Fibroblast of pulmonary artery (primary cell): ENCODE measurements at places on chromosomes 13 and 19.
A peak's percentile ranks its signal among the peaks of the same experiment; 100 is the strongest.

- DNase-seq, result no peak
Measured at GRCh38 chr13:81658598-81659370, 1317.9 kb upstream of the SPRY2 start.

DNA sequence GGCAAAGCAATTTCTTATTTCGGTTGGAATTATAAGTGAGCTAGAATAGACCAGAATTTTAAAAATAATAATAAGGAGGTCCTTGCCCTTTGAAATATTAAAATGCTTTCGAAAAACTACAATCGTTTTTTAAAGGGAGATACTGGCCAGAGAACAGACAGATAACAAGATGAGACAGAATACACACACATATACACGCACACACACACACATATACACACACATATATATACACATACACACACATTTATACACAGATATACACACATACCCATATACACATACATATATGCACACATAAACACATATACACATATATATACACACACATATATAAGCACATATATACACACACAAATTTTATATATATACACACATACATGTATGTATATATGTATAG lies 175.3 kb upstream of the MIR17HG start:
- DNase-seq, result no peak

DNA sequence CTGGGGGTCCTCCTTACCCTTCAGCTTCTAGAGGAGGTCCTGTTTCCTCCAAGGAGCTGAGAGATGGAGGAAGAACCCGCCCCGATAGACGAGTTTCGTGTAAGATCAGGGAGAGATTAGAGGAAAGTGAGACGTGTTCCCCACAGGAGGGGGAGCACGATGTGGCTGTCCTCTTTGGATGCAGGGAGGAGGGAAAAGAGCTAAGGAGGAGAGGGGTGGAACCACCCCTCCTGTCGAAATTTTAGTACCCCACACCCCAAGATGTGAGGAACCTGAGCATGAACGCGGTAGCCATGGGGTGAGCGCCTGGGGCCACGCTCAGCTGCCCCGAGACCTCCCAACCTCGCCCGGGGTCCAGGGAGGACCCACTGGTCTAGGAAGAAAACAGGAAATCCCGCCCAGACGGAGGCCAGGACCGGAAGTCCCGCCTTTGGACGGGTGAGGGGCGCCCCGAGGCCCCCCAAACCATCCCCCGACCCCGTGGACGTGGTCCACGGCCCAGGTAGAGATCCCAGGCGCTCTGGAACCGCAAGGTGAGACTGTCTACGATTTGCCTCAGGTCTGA lies 1.2 kb downstream of the AKT1S1 start:
- DNase-seq, result no peak

DNA sequence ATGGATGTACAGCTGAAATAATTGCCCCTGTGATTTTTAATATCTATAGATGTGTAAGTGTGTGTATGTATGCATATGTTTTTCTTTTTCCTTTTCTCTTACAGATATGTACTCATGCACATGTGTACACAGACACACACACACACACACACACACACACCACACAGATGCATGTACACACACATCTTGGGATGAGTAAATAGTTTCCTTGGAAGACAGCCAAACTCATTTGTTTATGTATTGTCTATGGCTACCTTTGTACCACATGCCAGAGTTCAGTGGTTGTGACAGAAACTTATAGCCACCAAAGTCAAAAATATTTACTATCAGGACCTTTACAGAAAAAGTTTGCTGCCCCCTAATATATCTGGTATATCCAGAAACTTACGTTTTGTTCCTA lies 192.6 kb downstream of the MAB21L1 start:
- peak; percentile 29 for DNase-seq

- peak; percentile 36 for DNase-seq
Measured at GRCh38 chr13:111043575-111043982, 71.5 kb upstream of the ARHGEF7 start.

DNA sequence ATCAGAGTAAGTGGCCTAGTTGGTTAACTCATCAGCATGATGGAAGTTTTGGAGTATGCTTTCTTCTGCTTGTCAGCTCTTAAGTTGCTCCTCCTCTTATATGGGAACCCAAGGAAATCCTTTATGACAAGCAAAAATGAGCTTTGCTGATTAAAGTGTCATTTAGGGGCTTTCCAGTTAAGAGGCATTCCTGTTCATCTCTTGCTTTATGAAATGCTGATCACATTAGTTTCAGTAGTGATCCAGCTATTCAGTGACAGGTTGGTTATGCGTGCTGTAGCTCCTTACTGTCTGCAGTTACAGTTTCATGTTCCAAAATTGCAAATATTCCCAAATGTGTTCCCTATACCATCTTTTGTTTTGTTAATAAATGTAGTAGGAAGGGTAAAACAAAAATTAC lies 146.6 kb downstream of the CDK8 start:
- DNase-seq, result no peak

DNA sequence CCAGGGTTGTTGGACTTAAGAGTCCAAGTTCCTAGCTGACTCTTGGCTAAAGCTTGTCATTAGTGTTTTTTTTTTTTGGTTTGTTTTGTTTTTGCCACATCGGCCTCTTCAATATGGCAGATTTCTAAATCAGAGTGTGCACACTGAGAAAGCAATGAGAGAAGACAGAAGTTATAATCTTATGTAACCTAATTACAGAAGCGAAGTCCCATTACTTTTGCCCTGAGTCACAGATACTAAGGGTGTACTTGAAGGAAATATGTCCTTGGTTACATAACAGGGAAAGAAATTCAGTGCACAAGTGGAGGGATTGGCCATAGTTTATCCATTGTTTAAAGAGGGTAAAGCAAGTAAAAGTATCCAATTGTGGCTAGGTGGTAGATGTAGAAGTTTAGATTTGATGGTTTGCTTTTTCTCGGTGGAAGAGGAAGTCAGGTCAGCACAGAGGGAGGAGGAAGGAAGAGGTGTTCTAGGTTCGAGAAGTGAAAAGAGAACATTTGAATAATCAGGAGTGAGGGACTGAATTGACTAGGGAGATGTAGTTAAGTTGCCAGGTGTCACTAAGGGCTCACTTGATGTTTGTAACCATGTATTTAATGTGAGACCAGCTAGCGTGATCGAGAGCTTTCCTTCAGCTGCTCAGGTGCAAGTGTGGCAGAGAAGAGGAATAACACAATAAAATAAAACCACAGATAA lies 12.2 kb downstream of the GTF2F2 start:
- DNase-seq, result no peak

DNA sequence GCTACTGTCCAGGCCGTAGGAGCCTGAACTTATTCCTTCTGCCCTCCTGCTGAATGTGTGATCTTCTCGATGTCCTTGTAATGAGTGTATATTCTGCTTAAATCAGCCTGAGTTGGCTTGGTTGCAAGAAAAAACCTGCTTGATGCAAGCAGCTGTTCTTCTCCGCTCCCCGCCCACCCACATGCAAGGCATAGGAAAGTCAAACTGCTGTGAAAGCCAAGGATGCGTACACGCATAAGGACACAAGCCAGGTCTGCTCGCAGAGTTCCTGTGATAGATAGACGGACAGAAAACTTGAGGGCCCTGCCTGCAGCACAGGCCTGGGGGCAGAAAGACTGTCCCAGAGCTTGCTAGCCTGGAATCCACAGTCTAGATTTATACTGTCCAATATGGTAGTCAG lies 101.1 kb downstream of the DNAJC15 start:
- DNase-seq, result no peak

DNA sequence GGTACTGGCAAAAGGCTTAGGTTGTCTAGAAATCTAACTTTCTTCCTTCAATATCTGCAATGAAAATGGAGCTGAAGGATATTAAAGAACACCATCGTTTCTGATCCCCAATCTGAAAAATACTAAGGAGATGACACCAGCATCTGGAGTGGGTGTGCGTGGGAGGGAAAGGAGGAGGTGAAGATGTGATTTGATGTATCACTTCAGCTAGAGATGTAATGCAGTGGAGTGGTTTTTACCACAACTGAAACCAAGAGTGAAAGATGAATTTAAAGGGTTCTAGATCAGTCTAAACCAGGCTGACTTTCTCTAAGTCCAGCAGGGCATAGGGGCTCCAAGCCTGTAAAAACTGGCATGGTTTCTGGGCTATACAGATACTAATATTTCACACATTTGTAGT lies 148.4 kb downstream of the AKAP11 start:
- no peak for DNase-seq

GRCh38 chr13:110407021-110407420 lies 99.9 kb downstream of the COL4A2 start:
- DNase-seq, result no peak

- no peak for DNase-seq
Measured at GRCh38 chr13:40923867-40924266, 95.2 kb downstream of the ELF1 start.

GRCh38 chr13:22196777-22197176 lies 525.9 kb downstream of the FGF9 start:
- no peak for DNase-seq

GRCh38 chr19:708154-709143 lies at the start of gene PALM:
Gene PALM (plus strand): TSS chr19:708935. CDS start chr19:709147, 212 bp downstream.
- no peak for DNase-seq

GRCh38 chr19:46192992-46193650 lies 36.4 kb upstream of the IGFL1 start:
- DNase-seq, result peak; percentile 69

GRCh38 chr13:43596006-43596405 lies 190.8 kb downstream of the ENOX1 start:
- DNase-seq, result no peak

- peak; percentile 92 for DNase-seq
Measured at GRCh38 chr19:38851622-38852230, 1.9 kb upstream of the HNRNPL start.

DNA sequence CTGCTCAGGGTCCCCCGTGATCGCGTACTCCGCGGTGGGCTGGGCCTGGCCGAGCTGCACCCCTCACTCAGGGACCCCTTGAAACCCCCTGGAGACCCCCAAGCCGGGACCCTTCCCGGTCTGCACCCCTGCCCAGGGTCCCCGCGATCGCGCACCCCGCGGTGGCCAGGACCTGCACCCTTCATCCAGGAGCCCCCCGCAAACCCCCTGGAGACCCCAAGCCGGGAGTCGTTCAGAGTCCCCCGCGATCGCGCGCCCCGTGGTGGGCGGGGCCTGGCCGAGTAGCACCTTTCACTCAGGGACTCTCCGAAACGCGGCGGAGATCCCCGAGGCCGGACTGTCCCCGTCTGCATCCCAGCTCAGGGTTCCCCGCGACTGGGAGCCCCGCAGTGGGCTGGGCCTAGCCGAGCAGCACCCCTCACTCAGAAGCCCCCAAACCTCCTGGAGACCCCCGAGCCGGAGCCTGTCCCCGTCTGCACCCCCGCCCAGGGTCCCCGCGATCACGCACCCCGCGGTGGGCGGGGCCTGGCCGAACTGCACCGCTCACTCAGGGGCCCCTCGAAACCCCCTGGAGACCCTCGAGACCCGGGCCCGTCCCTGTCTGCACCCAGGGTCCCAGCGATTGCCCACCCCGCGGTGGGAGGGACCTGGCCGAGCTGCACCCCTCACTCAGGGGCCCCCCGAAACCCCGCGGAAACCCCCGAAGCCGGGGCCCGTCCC lies 748 bp downstream of the LMNB2 start:
- DNase-seq, result no peak

GRCh38 chr19:31506102-31506501 lies 156.9 kb upstream of the TSHZ3 start:
- DNase-seq, result no peak

DNA sequence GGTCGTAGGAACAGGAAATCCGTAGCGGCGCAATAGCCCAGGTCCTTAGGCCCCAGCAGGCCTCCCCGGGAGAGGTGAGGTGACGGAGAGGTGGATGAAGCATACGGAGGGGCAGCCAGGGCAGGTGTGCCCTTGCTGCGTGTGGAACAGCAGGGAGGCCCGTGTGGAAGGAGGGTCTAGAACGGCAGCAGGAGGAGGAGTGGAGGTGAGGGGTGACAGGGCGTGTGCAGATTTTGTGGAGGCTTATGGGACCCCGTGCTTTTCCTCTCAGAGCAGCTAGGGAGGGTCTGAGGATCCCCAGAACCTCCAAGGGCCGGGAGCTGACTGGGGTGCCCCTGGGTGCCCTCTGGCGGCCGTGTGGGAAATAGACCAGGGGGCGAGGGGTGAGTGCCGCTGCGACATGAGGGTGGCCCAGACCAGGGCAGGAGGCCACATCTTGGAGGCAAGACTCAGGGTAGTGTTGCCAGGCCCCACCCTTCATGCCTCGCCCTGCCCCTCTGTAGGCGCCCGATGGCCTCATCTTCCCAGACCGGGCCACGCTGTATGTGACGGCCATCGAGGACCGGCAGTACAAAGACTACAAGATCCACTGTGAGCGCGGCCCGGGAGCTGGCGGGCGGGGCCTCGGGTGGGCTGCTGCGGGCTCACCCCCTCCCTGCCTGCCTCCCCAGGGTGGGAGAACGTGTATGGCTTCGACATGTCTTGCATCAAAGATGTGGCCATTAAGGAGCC lies 5.0 kb upstream of the ADM5 start:
- DNase-seq, result no peak

GRCh38 chr19:30450100-30450499 lies 77.9 kb downstream of the ZNF536 start:
- peak; percentile 2 for DNase-seq

- peak; percentile 69 for DNase-seq
Measured at GRCh38 chr13:48233889-48234488, 983 bp downstream of the ITM2B start.

DNA sequence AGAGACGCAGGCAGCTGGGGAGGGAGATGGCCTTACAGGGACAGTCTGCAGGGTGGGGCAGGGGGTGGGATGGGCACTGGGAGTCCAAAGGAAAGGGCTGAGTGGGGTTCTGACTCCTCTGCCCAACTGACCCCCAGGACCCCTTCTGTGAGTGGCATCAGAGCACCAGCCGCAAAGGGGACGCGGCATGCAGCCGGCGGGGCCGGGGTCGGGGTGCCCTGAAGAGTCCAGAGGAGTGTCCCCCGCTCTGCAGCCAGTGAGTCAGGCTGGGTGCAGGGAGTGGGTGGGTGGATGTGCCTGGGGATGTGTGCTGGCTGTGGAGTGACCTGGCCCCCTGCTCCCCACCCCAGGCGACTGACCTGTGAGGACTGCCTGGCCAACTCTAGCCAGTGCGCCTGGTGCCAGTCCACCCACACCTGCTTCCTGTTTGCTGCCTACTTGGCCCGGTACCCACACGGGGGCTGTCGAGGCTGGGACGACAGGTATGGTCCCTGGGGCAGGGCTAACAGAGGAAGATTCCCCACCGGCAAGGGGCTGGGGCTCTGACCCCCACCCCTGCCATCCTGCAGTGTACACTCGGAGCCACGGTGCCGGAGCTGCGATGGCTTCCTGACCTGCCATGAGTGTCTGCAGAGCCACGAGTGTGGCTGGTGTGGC lies 25.8 kb downstream of the MEGF8 start:
- no peak for DNase-seq
